ENCODE measurements at places on chromosomes 7 and 10.

DNA sequence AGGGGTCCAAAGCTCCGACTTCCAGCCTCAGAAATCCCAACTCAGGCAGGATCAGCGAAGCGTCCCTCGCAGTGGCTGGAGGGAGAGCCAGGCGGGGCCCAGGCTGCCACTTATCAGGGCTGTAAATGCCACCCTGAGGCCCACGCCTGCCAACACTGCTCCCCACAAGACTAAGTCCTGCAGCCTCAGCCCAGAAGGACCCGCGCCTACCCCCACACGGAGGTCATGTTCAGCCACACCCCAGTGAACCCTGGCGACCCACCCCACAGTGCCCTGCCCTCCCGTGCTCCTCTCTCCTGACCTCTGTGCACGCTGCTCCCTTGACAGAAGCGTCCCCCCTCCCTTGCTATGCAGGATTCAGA is 3.2 kb downstream of the PSMG3 start:
- DNase-seq: no peak

DNA sequence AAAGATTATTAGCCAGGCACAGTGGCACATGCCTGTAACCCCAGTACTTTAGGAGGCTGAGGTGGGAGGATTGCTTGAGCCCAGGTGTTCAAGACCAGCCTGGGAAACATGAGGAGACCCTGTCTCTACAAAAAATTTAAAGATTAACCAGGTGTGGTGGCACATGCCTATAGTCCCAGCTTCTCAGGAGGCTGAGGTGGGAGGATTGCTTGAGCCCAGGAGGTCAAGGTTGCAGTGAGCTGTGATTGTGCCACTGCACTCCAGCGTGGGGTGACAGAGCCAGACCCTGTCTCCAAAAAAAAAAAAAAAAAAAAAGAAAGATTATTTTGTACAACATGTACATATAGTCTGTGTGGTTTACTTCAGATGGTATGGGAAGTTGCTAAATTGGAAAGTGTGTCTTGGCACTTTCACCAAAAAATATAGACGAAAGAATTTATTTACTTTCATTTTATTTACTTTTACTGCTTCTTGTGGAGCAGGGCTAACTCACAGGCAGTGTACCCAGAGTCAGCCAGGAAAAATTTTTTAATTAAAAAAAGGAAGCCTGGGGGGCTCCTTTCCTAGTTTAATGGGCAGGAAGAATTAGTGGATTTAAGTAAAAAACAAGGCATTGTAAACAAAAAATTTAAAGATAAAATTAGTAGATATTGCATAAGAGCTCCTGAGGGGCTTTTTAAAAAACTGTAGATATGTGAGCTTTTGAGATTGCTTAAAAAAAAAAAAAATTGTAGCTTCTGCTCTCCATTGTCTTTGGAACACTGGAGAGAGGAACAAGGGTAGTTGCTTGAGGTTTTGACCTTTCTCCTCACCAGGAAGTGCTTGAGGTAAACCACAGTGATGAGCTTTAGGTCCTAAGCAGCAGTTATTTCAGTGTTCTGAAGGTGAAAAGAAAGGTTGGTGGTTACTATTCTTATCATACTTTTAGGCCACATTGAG is 44.6 kb upstream of the VDAC2 start:
- DNase-seq: no peak

- no peak for DNase-seq
Observed at GRCh38 chr10:8061274-8062211, 7.1 kb downstream of the GATA3 start.

DNA sequence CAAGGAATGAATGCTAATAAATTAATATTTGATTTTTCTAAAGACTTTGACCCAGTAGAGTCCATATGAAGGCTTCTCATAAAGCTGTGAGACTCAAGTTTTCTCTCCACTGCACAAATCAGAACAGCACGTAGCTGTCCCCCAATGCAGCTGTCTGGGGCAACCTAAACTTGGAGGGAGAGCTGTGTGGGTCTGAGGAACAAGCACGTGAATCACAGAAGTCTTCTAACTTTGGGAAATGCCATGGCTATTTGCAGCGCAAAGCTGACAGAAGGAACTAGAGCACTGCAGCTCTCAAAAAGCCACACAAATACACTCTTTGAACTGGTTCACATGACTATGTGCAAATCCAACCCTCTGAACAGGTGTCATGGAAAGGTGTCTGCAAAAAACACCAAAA is 47.9 kb downstream of the COL1A2 start:
- DNase-seq: no peak

All from activated CD4-positive, alpha-beta T cell treated with anti-CD3 and anti-CD28 coated beads, Interleukin-2, amount 50 U/mL, for 4 hours (primary cell).